Amniotic stem cell (primary cell): ENCODE measurements at places on chromosomes 3 and 15.

- DNase-seq = no peak
These were observed 20.6 kb downstream of the RBMS3 start for GRCh38 chr3:29301332-29302019.

- no peak for DNase-seq
These were observed at the start of gene ZNF662 for GRCh38 chr3:42906070-42906847. Gene ZNF662 (plus strand): TSS chr3:42906142. CDS start chr3:42908115, 1,973 bp downstream.

GRCh38 chr3:176401211-176401610, 796.1 kb downstream of the TBL1XR1 start:
- DNase-seq = no peak

GRCh38 chr3:128317698-128318231, 148.9 kb downstream of the DNAJB8 start:
- no peak for DNase-seq

DNA sequence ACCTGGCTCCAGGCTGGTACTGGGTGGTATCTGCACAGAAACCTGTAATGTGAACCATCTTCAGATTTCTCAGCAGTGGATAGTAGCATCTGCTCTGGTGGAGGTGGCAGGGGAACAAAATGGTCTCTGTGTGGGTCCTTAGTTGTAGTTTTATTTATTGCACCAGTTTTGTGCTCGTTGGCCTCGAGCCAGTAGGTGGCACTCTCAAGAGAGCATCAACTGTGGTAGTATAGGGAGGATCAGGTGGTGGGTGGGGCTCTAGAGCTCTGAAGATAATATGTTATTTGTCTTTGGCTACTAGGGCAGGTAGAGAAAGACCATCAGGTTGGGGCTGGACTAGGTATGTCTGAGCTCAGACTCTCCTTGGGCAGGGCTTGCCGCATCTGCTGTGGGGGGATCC, 254.0 kb upstream of the GPR149 start:
- no peak for DNase-seq

DNA sequence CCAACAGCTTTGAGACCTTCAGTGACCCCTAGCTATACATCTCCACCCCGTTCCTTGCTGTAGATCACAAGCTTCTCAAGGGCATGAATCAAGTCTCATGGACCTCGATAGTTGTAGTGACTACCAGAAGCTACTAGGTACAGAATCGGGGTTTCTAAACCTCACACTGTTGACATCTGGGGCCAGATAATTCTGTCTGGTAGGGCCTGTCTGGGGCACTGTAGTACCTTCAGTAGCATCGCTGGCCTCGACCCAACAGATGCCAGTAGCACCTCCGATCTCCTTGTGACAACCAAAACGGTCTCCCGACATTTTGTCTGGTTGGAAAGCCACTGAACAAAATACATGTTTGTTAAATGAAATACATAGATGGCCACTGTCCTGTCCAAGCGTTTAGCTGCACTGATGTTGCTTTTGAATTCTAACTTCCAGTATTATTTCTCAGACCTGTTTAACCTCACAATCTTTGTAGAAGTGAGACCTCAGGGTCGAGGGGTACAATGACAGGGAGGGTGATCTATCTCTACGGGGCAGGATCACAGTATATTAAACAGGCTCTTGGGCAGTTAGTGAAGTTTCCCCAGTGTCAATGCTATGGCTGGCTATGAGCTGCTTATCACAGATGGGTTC, 262.5 kb upstream of the IGF1R start:
- no peak for DNase-seq

DNA sequence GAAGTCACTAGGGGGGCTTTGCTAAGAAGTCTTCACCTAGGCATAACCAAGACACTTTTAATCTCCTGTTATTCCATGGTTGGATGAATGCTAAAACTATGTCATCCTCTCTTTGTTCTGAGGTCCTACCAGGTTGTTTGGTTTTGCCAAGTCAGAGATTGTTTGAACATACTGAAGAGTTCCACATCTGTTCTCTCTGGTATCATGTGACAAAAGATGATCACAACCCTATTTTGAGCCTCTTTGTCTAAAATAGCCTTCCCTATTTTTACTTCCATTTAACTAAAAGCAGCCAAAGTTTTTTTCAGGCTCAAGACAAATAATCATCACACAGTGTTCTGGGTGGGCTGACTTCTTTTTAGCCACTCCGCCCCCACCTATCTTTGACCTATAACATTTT, 218.4 kb upstream of the LMCD1 start:
- DNase-seq = no peak

- DNase-seq = no peak
These were observed 304.1 kb downstream of the MCTP2 start for GRCh38 chr15:94535298-94536048.

- DNase-seq = no peak
These were observed 2.5 kb upstream of the ADIPOQ start for GRCh38 chr3:186839874-186840641.

DNA sequence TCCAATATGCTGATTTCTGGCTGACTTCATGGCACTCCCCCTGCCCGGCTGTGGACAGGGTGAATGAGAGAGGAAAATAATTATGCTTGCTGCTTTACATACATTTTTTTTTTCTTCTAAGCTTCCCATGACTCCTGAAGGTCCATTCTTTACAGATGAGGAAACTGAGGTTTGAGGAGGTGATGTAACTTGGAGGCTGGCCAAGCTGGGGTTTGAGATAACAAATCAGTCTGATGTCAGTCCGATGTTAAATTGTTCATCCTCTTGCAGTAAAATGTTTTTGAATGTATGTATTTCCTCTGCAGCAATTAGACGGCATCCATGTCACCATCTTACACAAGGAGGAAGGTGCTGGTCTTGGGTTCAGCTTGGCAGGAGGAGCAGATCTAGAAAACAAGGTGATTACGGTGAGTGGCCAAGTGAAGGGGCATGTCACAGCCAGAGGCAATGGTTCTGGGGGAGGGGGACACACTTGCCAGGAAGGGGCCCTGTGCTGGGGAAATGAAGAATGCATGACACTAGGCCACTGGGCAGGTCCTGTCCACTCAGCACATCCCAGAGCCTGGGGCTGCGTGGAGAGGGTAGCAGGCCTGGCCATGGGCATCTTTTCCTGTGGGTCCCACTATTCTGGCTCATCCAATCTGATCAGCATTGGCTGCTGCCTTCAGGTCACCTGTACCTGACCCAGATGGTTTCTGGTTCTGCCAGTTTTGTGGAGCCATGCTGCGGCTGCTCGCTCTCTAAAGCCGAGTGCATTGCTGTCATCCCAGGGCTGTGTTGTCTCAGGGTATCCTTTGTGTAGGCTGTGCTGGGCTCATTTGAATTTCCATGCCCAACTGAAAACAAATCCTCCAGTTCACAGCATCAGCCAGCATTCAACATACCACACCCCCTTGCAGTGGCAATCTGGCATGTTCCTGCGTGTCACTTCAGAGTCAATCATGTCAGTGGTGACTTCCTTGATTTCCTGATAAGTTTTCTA, 20.4 kb downstream of the STARD5 start:
- DNase-seq = no peak

DNA sequence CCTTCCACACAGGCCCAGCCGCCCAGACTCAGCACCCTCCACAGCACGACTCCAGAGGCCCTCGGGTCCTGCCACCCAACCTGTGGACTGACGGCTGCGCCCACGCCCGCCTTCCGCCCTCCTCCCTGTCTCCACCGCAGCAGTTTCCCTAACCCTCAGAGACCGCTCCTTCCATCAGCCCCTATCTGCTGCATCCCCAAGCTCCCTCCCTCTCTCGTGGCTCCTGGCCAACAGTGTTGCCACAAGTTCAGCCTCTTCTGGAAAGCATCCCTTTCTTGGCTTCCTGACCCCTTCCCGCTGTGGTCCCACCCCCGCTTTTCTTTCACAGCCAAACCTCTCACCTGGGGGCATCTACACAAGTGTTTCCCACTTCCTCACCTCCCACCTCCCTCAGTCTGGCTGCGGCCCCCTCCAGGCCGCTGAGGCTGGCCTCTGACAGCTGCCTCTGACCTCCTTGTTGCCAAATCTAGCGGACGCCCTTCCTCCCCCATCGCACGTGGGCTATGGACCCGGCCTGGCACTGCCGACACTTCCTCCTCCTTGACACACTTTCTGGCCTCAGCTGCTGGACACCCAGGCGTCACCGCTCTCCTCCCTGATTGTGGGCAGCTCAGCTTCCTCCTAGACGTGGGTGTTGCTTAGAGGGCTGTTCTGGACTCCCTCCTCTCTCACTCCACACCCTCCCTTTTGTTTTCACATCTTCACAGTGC, 168.8 kb upstream of the TLE3 start:
- no peak for DNase-seq
